ENCODE measurements at places on chromosomes 1 and 21.

- no peak for DNase-seq
Observed at GRCh38 chr1:39895731-39896480, 5.8 kb downstream of the MYCL start.

GRCh38 chr1:109732390-109732881 is 8.4 kb downstream of the GSTM3 start:
- no peak for DNase-seq

- DNase-seq = no peak
Observed at GRCh38 chr1:916173-917075, 7.3 kb upstream of the SAMD11 start.

- DNase-seq = no peak
Observed at GRCh38 chr1:226397011-226397926, 10.6 kb downstream of the PARP1 start.

- DNase-seq = peak; percentile 38
Observed at GRCh38 chr1:34924759-34925555, 4.5 kb downstream of the DLGAP3 start.

Data from fibroblast of gingiva (primary cell).